ENCODE measurements at places on chromosomes 4 and X.

DNA sequence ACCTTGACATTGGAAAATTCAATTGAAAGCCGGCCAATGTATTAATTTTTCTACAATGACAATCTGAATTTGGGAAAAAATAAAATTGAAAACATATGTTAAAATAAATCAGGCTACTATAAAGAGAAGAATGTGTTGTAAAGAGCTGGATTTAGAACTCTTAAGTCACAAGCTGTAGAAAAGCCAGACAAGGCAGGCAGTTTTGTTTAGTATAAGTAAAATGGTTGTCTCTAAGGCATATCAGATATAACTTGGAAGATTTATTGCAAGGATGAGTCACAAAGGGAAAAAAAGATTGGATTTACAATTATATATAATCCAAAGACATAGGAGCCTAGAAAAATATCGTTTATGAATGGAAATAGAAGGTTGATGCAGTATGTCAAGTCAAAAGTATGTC lies 549.1 kb upstream of the EPHA5 start:
- no peak for DNase-seq

- DNase-seq = no peak
These were observed 315.3 kb downstream of the DMD start for GRCh38 chrX:32896088-32896487.

- DNase-seq = no peak
These were observed 48.9 kb upstream of the IQSEC2 start for GRCh38 chrX:53330331-53330730.

DNA sequence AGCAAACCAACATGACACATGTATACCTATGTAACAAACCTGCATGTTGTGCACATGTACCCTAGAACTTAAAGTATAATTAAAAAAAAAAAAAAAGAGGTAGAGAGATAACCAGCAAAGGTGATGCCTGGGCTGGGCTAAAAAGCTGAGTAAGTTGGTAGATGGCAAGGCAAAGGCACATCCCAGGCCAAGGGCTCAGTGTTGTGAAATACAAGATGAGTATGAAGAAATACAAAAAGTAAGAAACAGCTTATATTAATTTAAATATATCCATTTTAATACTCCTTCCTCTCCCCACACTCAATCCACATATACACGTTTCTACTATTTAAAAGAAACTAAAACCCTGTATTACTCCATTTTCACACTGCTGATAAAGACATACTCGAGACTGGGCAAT lies 25.8 kb downstream of the TEC start:
- DNase-seq = no peak

- DNase-seq = no peak
These were observed 447.5 kb upstream of the PITX2 start for GRCh38 chr4:111070390-111070789.
